ENCODE measurements at places on chromosomes 1 and 21.
A peak's percentile ranks its signal among the peaks of the same experiment; 100 is the strongest.

DNA sequence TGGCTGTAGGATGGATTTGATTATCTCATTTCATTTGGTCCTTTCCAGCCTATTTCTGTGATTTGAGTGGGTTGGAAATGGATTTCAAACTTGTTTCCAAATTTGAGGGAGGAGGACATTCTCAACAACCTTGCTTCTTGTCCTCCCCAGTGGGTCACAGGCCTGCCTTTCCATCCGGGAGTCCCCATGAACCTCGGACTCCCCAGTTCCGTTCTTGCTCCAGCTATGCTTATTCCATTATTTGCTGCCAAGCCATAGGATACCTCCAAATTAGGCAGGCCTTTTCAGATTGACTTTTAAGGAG is 97.8 kb downstream of the DUSP10 start:
- no peak for DNase-seq

- no peak for DNase-seq
Measured at GRCh38 chr1:34164771-34165391, at the start of gene CSMD2. TSS of gene CSMD2 (minus strand) at chr1:34165230. CDS start at chr1:34165097, 133 bp downstream.

DNA sequence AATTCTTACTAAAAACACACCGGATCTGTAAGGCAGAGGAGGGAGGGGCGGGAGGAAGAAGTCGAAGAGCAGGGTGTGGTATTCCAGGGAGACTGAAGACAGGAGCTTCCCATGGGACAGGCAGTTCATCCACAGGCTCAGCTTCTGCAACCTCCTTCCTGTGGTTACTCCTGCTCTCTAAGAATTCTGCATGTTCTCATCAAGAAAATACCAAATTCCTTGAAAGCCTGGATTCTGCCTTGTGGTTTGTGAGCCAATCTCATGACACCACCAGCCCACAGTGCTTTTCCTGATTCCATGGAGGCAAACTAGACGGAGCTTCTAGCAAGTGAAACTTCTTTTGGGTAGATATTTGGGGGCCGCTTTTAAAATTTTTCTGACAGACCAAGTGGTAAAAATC is 1.1 kb upstream of the ST6GALNAC3 start:
- DNase-seq = no peak

DNA sequence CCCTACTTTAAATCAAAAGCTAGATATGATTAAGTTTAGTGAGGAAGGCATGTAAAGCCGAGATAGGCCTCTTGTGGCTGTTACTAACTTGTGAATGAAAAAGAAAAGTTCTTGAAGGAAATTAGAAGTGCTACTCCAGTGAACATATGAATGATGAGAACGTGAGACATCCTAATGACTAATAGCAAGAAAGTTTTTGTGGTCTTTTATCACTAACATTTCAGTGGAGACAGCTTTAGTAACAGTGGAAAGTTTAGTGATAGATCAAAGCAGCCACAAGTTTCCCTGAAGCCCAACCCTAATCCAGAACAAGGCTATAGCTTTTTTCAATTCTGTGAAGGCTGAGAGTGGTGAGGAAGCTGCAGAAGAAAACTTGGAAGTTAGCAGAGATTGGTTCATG is 73.6 kb upstream of the LRRC8B start:
- peak; percentile 52 for DNase-seq

DNA sequence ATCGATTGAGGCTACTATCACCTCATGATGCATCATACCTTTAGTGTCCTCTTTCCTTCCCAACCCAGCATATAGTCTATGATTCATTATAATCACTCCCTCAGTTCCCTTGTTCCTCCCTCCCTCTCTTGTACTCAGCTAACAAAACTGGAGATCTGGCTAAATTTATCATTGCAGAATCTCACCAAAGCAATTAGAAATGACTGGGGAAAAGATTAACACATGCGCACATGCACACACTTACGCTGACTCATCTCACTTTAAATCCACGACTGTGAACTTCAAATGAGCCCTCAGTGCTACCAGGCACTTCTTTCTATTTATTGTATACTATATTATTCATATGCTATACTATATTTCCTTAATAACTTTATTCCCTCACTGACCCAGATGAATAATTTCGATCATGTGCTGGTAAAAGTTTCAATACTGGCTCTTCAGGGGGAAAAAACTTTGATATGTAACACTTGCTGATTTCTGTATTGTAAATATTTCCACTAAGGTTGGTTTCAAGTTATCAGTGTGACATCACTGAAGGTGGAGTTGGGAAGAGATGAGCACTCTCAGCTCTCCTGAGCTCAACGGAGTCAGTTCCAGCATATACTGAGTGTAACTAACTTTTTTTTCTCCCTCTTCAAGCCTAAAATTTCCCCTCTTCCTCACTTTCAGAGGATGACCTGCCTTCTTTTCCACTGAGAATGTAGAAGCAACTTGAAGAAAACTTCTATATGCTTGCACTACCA is 613.7 kb upstream of the B3GALT2 start:
- no peak for DNase-seq

- DNase-seq = no peak
Measured at GRCh38 chr1:38989979-38990378, 1.1 kb upstream of the AKIRIN1 start.

DNA sequence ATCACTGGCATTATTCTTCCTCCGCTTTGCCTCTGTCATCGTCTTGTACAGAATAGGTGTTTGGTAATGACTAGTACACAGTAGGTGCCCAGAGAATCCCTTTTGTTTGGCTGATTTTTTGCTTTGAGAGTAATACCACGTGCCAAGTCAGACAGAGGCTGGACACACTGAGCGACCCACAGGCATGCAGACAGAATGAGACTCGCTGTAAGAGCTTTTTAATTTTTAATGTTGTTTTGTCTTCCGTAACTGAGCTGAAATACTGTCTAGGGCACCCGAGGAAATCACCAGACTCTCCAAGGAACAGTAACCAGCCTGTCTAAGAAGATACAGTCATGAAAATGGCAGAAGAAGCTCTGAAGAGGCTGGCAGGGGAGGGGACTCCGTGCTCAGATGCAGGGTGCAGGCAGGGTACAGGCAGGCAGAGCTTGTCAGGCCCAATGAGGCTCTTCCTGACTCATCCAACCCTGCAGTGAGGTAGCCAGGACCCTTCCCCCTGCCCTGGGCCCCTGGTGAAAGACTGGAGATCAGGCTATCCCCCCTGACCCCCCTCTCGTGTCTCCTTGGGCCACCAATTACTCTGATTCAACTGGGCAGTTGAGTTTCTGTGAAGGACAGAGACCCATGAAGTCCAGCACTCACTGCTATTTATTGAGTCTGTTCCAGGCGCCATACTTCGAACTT is 60.1 kb upstream of the ECE1 start:
- DNase-seq = no peak

DNA sequence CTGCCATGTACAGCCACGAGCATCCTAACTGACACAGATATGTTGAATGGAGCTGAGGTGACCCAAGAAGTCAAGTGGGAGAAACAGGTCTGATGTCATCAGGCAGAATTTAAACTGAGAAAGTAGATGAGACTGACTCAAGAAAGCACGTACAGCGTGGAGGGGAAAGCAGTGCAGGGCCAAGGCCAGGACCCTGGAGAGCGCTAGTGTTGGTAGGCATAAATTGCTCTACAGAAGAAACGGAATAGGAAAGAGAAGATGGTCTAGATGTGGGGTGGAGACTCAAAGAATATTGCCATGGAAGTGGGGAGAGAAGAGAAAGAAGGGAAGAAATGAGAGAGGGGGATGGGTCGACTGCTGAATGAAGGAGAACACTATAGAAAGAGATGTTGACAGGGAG is 45.3 kb upstream of the GJB5 start:
- DNase-seq = no peak

GRCh38 chr1:234244482-234244881 is 128.8 kb upstream of the COA6 start:
- DNase-seq = no peak

DNA sequence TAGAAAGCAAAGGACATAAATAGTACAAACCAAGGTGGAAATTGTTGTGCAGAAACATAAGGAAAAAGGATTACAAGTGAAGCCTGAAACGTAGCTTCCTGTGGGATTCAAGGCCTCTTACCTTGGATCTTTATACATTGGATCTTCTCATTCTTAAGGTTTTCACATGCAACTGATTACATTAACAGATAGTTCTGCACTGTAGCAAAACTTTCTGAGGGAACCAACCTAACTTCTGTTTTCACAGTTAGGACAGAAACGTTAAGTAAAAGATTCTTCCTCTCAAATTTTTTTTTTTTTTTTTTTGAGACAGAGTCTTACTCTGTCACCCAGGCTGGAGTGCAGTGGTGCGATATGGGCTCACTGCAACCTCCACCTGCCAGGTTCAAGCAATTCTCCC is 7.8 kb upstream of the TM2D1 start:
- no peak for DNase-seq

DNA sequence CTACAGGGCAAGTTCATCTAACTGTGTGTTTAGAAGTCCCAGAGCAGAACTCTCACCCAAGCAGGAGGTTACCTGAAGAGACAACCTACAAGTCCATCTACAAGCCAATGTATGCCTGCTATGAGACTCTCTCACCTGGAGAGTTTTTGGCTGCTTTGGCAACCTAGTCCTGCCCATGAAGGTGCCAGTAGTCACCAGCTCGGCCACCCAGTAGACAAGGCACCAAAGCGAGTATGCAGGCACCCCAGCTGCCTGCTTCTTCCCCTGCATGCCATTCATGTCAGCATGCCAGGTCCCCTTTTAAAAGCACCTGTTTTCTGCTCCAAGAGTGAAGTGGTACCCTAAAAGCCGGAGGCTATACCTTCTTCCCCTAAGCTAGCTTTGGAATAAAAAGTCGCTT is 20.2 kb downstream of the RIIAD1 start:
- DNase-seq = no peak

GRCh38 chr1:68301471-68302001 is 69.2 kb upstream of the WLS start:
- DNase-seq = no peak

GRCh38 chr1:32761936-32762335 is 55.2 kb downstream of the YARS1 start:
- DNase-seq = no peak

- no peak for DNase-seq
Measured at GRCh38 chr1:48617252-48617651, 145.2 kb upstream of the SPATA6 start.

DNA sequence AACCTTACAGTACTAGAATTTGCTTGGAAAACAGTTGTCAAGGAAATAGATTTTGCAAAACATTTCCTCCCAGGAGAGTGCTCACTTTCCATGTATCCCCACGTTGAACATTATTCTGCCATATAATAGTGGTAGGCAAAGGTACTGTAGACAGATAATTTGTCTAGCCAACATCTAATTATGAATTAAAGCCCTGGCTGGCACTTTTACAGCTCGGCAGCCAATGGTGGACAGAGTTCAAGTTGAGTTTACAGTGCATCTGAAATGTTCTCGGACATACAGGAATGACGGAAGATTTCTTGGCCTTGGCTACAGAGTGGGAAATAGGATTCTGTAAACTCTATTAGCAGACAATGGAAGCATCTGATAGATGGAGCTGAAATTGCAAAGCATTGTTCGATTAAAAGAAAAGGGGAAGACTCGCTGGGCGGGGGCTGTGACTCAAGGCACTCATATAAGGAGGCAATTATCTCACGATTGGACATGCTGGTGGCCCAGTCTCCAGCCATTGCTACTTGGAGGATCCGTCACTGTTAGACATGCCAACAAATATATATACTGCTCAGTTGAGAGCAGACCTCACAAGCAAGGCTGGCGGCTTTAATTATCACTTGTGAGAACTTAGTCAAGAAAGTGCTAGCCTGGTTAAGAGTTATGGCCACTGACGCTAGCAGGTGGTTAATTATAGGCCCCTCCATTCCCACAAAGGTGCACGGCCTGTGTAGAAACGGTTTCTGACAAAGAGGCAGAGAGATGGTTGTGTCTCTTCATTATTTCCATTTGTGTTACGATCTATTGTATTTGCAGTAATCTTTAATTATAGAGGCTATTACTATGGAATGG is 48.0 kb downstream of the MAN1C1 start:
- DNase-seq = no peak

DNA sequence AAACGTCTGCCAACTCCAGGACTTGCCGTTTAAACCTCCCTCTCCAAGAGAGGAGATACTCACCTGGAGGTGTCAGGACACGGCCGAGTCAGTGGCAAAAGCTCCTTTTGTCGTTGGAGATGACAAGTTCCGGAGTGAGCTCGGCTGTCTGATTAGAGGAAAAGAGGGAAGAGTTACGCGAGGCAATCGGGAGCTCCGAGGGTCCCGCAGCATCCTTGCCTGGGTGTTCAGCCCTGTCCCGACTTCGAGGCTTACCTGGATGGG is 497 bp downstream of the ID3 start:
- DNase-seq = no peak

DNA sequence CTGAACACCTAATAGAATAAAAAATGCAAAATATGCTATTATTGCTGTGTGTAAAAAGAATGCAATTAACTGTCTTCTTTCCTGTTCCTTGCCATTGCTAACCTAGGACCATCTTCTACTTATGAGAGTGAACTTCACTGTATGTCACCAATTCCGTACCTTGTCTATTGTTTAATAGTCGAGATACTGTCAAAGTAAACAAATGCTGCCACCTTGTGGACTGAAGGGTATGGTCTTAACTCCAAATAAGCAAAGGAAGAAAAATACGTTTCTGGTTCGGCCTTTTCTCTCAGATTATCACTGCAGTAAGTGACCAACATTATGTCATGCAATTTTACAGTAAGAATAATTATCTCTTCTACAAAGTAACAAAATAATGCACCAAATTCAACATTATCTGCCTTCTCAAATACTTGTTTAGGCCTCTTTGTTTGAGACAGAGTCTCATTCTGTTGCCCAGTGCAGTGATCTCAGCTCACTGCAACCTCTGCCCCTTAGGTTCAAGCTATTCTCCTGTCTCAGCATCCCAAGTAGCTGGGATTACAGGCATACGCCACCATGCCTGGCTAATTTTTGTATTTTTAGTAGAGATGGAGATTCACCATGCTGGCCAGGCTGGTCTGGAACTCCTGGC is 133.4 kb downstream of the COP1 start:
- DNase-seq = no peak

DNA sequence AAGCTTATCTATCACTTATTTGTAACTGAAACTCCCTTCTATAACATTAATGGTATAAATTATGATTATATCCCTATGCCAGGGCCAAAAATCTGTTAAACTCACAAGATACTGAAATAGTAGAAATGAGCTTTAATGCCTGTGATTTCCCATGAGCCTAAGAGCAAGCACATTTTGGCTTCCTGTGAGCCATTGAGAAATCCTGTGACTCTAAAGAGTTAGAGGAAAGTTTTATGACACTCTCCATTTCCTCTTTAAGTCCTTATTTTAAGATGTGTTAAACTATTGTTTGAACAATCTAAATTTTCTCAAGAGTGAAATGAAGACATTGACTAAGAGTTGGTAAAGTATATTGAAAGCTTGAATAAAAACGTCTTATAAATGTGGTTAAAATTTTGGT is 45.6 kb downstream of the SUCO start:
- no peak for DNase-seq

Data from T-helper 2 cell treated with Interferon-gamma antibody and Interleukin-4, amounts not matched to agents 5 μg/mL and 100 μg/mL, for 36 hours (primary cell).